Hematopoietic multipotent progenitor cell treated with erythropoietin and hydrocortisone succinate and interleukin-3 and kit ligand, for 8 days (in vitro differentiated cells): ENCODE measurements at places on chromosomes 16 and 17.

DNA sequence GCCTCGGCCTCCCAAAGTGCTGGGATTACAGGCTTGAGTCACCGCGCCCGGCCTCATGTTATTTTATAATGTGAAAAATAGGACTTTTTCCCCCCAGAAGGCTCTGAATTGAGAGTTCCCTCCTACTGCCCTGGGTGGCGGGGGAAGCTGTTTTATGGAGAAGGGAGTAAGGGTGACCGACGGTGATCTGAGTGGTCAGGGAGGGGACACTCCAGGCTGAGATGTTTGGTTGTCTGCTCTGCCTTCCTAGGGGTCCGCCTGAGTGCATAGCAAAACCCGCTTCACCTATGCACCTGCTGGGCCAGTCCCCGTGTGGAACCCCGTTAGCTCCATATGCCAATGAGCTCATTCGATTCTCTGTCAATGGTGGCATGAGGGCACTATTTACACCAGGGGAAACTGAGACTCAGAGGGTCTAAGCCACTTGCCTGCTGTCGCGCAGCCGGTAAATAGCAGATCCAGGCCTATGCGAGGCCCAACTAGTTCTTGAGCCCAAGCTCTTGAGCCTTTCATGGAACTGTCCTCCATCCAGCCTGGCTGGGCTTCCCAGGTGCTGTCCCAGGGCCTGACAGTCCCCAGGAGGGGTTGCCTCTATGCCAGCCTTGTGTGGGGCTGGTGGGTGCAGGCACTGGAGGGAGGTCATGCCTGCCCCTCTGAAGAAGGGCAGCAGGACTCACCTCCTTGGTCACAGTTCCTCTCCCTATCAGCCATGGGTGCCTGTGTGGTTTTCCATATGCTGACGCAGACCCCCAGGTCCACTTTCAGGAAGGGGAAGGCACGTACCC lies 1.7 kb upstream of the GJD3 start:
- no peak for DNase-seq

- DNase-seq, result no peak
Measured at GRCh38 chr17:71460943-71461342, 659.9 kb upstream of the SOX9 start.

- DNase-seq, result no peak
Measured at GRCh38 chr16:49931916-49932315, 76.0 kb upstream of the ZNF423 start.

GRCh38 chr17:50959341-50959740 lies 93.2 kb upstream of the TOB1 start:
- no peak for DNase-seq

DNA sequence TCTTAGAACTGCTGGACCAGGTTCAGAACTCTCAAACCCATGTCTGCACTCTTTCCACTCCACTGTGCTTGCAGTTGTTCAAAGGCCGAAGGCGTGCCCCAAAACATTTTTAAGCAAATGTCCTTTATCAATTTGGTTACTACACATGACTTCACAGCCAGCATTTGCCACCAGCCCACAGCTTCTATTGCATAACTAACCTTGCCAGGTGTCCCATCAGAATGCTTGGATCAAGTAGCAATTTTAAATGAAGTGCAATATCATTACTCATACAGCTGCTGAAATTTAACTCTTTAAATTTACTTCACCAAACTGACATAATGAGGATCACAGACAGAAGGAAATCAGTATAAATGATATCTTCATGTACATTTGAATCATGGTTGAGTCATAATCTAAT lies 29.8 kb upstream of the HS3ST3A1 start:
- DNase-seq, result no peak

GRCh38 chr17:32517982-32518381 lies 31.2 kb downstream of the CDK5R1 start:
- DNase-seq, result no peak

DNA sequence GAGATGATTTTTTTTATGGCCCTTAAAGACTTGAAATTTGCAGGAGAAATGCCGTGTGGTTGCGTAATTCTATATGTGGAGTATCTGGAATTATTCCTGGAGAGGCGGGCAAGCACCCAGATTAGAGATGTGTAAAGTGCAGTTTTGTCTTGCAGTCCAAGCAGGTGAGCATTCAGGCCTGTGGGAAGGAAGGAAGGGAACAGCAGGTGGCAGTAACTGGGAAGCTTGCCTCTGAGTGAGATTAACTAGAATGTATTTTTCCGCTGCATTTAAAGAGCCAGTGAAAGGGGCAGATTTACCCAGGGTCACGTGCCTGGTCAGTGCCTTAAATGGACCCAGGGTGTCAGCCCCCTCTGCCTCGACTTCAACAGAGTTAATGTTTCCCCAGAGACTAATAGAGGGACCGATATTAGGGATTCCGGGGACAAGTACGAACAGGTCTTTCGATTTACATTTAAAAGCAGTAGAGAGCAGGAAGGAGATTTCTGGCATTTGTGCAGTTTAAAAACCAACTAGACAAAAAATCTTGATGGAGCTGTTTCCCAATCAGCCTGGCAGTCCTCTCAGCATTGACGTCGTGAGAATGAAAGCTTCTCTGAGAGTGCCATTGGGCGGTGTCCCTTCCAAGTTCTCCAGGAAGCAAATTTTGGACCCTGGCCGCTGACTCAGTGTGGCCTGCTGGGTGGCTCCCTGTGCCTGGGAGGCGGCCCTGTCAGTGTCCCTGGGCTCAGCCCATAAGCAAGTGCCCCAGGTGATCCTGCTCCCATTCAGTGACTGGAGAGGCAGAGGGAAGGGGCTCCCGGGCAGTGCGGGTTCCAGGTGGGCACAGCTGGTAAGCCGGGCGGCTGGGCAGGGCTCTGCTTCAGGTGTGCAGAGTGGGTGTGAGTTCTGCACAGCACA lies 38.2 kb downstream of the KSR1 start:
- no peak for DNase-seq

- DNase-seq, result no peak
Measured at GRCh38 chr16:87060034-87060986, 256.9 kb downstream of the C16orf95 start.
